ENCODE measurements at places on chromosomes 5 and 9.

- DNase-seq: no peak
These were observed 18.4 kb downstream of the ENC1 start for GRCh38 chr5:74622122-74622521.

GRCh38 chr9:115132648-115133047, 14.7 kb upstream of the TNC start:
- DNase-seq: no peak

DNA sequence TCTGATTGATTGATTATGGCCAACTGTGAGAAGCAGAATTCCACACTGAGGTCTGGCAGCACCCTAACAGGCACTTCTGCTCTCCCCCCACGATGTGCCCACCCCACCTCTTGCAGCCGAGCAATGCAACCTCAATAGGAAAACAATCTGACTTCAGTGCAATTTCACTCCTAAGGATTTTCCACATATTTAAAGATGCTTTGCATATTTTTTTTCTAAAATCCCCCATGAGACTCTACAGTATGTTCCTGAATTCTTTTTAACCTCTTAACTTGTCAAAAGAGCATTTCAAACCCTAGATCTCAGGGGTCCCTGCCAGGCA, 243.1 kb downstream of the AUH start:
- no peak for DNase-seq

- DNase-seq: no peak
These were observed 541.7 kb downstream of the EFNA5 start for GRCh38 chr5:107129051-107129450.

DNA sequence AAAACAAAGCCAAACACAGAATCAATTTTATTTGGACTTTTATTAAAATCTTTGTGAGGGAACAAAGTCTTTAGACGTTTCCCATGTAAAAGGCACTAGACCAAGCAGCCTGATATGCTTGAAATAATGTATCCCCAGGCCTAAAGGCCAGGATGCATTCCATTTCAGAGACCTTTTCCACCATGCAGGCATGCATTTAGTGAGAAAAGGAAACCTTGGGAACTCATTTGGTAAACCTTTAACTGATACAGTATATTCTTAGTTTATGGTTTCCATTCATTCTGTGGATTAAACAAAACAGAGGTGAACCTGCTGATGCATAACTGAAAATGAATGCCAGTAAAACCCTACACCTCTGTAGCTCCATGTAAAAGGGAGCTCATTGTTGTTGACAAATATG, 600.0 kb downstream of the NR2F1-AS1 start:
- no peak for DNase-seq

DNA sequence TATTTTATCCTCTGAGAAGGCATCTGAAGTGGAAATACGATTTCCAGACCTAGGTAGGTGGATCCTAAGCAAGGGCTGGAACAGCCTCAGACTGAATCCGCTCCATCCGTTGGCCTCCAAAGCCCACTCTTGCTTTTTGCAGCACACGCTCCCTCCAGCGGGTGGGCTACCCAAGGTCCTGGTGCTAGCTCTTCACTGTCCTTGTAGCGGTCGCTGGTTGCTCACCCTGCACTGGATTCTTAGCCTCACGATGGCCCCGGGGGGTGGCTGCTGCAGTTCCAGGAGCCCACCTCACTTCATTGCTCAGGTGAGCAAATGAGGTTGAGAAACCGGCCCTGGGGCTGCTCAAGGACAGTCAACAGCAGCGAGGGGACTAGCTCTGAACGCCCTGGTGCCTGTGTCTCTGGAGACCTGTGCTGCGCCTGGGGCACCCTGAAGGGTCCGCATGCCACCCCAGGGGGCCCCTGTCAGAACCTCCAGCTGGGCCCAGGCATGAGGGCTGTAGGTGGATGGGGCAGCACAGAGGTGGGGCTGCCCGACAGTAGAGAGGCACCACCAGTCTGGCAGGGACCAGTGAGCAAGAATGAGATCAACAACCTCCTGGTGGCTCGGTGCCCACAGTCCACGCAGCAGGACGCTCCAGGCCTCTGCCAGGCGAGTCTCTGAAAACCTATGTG, 4.3 kb downstream of the MGAT4B start:
- DNase-seq: no peak
